B cell (primary cell): ENCODE measurements at places on chromosomes 4 and X. TPM values are rescaled to one million over a fixed set of nuclear protein-coding genes. Genes with fewer than 3 reads are reported as not detected.

GRCh38 chrX:72366701-72367454 lies 61.2 kb upstream of the CITED1 start:
- DNase-seq: no peak

DNA sequence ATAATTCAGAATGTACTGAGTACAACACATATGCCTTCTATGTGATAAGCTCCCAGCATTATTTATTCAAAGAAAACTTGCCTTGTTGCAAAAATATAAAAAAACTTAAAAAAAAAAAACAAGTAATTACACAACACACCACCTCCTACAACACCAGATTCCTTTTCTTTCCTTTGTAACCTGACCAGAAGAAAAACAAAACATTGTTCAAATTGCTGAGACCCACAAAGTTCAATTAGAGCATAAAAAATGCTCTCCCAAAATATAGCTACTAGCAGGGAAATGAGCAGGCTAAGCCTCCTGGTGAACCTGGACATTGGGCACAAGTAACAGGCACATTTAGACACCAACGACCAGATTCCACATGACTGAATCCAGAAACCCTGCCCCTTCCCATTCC lies 38.3 kb downstream of the MECP2 start:
- no peak for DNase-seq

The CLIC2 gene
- total RNA-seq: 0.10 and 0.15 TPM in 2 replicates

GRCh38 chrX:40278340-40279090 lies 180.8 kb upstream of the BCOR start:
- DNase-seq: no peak

The FRG2 gene
- not detected in 2 replicates for total RNA-seq

DNA sequence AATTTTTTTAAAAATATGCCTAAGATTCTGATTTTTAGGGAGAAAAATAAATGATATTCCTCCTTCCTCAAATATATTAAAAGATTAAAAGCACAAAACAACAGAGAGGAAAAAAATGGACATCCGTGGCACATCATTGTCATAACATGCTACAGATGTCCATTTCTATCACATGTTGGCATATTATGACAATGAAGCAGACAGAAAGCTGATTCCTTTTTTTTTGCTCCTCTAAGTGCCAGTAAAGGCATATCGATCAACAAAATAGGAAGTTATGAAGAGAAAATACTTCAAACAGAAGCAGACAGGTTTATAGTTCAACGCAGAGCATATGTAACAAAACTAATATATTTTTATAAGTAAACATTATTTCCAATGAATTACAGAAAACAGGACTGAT lies 11.2 kb downstream of the KLHL8 start:
- no peak for DNase-seq

GRCh38 chrX:4994855-4995254 lies 1233.8 kb downstream of the NLGN4X start:
- no peak for DNase-seq

GRCh38 chr4:45350438-45350837 lies 624.1 kb upstream of the GNPDA2 start:
- DNase-seq: no peak

DNA sequence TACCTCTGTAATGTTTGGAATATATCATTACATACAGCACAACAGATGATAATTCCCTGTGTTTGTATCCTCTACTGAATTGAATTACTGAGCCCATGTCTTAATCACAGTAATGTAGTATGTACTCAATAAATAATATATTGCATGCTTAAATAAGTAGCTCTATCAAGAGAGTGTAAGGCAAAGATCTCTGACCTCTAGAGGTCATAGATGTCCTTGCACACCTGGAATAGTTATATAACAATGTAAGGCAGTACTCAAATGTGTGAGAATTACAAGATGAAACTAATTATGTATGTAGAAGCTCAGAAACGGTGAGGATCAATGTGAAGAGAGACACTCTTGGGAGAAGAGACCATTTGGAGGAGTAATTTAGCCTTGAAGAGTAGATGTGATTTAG lies 14.3 kb upstream of the GCNA start:
- DNase-seq: no peak

The HPF1 gene
- 9.9 and 15.2 TPM in 2 replicates for total RNA-seq

GRCh38 chrX:23662853-23663252 lies 4.4 kb upstream of the PRDX4 start:
- DNase-seq: peak; percentile 38

GRCh38 chr4:79679859-79680258 lies 271.8 kb upstream of the GK2 start:
- no peak for DNase-seq

The BMP3 gene
- 0.46 and 0.57 TPM in 2 replicates for total RNA-seq

DNA sequence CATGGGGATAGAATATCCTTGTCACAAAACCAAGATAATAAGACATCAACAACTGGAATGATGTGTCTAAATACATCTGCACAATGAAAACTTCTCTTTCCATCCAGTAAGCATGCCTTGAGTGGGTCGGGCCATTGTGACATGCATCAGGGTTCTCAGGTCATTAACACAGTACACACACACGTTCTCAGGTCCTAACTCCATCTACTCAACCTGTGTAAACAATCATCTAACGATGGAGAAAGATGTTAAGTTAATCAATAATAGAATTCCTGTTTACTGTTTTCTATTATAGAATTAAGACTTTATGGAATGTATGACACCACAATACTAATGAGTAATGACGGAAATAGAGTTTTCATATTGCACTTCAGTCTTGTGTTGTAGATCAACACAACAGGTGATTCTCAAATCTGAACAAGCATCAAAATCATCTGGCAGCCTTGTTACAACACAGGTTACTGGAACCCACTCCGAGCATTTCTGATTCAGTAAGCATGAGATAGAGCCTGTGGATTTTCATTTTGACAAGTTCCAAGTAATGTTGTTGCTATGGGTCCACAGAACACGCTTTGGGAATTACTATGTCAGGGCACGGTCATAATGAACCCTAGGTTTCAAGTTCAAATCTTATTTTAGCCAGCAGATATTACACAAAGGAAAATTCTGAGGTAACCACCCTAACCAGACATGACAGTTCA lies 315.8 kb upstream of the TEX13C start:
- DNase-seq: no peak

DNA sequence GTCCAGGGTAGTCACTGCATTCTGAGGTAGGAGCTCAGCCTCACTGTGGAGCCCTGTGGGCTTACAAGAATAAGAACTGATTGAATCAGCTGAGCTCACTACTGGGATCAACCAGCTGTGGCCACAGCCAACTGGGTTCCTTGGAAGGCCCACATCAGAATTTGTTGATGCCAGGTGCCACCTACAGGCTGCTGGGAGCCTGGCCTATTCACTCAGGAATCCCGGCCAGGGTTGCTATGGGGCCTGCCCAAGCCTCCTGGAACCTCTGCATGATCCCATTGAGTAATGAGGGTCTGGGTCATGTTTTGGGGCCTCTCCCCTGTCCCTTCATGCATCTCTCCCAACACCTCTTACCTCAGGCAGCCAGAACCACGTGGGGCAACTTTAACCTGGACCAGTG lies 53.9 kb upstream of the KIAA1210 start:
- DNase-seq: no peak

DNA sequence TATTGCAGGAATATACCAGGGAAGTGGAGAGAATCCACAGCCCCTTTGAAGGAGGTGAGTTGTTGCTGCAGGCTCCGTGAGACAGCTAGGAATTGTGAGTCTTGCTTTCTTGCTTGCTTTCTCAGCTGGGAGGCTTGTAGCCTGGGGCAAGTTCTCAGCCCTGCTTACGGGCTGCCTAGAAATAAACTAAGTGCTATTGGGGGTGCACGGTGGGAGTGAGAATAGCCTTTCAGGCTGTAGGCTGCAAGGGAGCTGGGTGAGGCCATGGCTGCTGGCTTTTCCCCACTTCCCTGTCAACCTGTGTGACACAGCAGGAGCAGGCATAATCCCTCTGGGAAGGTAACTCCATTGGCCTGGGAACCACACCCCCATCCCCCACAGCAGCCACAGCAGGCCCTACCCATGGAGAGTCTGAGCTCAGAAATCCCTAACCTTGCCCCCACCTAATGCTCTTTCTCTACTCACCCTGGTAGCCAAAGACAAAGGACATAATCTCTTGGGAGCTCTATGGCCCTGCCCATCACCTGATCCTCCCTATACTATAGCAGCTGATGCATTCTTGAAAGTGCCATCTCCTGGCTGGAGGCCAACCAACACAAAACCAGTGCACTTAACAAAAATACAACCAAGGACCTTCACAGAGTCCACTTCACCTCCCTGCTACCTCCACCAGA lies 113.0 kb downstream of the MMRN1 start:
- no peak for DNase-seq

DNA sequence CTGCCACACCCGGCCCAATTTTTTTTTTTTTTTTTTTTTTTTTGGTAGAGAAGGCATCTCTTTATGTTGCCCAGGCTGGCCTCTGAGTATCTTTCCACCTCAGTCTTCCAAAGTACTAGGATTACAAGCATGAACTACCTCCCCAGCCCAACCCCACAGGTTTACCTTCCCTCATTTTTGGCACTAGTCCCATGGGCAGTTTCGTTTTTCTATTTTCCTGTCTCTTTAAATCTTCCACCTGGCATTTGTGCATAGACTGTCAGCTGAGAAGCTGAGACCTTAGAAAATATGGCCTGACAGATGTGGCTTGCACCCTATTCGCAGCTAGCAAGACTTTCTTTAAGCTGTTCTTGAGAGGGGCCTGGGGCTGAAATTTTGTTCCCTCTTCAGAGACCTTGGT lies 27.9 kb downstream of the TNIP2 start:
- no peak for DNase-seq

The ANXA10 gene
- not detected in 2 replicates for total RNA-seq

DNA sequence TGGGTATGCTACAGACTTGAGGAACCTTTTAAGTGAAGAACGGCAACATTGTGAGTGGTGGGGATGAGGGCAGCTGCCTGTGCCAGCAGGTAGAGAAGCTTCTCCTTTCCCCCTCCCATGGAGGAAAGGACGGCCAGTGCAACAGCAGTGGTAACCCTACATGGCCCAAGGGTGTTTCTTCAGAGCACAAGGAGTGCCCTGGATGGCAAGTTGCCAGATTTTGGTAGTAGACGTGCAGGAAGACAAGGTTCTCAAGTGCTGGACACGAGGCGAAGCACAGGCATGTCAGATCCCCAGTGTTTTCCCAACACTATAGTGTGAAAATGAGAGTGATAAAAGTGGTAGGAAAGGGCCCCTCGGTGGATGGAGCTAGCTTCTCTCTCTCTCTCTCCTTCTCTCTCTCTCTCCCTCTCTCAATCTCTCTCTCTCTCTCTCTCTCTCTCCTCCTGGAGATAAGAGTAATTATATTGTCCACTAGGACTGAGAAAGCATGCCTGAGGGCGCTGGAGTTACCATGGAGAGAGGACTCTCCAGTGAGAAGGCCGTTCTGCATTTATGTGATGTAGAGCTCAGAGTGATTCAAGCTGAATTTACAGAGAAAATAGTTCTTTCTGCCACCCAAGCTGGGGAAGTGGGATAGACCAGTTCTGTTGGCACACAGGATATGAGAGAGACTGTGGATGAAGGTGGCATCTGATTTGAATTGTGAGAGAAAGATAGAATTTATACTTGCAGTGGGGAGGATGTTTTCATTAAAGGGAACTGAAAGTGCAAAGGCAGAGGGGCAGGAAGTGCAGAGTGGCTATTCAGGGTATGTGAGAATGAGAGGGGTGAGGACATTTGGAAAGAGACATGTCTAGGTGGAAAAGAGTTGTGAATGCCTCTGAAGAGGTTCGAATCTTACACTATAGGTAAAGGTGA lies 25.7 kb upstream of the TRPC3 start:
- peak; percentile 22 for DNase-seq

DNA sequence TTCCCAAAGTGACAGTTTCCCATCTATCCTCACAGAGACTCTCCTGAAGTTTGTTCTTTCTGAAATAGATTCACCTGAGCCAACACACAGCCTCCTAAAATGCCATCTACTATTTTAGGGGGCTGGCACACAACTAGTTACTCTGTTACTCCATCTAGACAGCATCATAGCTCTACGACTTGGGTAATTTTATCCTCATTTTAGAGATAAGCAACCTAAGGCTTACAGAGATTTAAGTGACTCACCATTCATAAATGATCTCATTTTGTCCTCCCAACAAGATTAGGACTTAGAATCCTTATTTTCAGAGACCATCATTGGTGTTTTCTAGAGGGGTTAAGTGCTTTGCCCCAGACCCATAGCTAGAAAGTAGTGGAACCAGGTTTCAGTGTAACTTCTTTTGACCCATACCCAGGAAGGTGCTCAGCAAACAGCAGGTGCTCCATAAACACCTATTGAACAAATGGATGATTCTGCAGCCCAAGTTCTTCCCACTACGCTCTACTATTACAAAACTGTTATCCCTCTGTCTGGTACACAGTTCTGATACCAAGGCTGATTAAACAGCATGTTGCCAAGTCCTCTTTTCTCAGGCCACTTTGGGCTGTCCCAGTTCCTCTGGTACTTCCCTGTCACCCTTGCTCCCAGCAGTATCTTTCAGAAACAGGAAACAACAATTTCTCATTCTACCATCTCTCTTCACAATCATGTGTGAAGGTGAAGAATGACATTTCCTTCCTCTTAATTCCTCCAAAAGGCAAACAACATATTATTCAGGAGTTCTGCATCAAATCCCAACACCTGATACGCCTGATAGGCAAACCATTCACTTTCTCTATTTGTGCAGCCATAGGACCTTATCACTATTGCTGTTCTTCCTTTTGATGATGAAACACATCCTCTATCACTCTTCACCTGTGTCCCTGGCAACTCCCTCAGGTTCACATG lies 304.7 kb upstream of the TAPT1 start:
- no peak for DNase-seq

The TLR7 gene
- 10.2 and 10.8 TPM in 2 replicates for total RNA-seq

The GPAT3 gene
- 0.89 and 1.0 TPM in 2 replicates for total RNA-seq

The RBM41 gene
- 32.5 and 36.5 TPM in 2 replicates for total RNA-seq

DNA sequence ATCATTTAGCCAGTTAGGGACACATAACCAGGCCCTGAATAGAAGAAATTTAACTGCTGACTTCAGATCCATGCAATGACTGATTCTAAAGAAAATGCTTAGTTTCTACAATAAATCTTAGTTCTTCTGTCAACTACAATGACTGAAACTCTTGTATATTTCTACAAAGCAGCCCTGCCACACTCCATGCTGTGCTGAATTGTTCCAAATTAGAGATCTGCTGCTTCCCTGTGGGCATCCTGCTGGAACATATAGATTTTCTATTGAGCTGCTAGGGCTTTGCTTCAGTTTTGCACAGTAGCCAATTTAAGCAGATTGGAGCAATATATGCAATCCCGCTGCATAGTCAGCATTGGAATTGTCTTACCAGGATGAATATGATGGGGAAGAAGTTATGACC lies 312.8 kb upstream of the SMIM31 start:
- DNase-seq: no peak

- DNase-seq: no peak
Observed at GRCh38 chr4:16051980-16052379, 31.8 kb downstream of the PROM1 start.

The H2BW2 gene
- total RNA-seq: not detected in 2 replicates

GRCh38 chr4:52911684-52912294 lies 49.7 kb downstream of the RASL11B start:
- peak; percentile 52 for DNase-seq

- DNase-seq: no peak
Observed at GRCh38 chr4:37733240-37733867, 47.2 kb upstream of the RELL1 start.

The LIMCH1 gene
- not detected in 2 replicates for total RNA-seq

DNA sequence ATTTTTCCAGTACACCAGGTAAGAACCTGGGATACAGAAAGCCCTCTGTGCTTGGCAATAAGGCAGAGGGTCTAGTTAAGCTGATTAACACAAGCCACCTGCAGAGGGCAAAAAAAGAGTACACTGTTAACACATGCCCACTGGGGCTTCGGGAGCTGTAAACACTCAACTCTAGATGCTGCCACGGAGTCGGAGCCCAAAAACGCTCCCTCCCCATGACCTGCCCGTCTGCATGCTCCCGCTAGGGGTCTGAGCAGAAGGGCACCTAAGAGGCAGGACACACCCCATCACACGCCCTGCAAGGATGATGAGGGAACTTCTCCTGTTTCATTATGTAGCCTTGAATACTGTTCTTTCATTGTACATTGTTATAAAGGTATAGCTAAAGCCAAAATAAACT lies 715.6 kb upstream of the AADAT start:
- no peak for DNase-seq
